ENCODE measurements at places on chromosomes 4 and X. TPM values are rescaled to one million over a fixed set of nuclear protein-coding genes. Genes with fewer than 3 reads are reported as not detected.

Gene PDZD4
- total RNA-seq, result 0.28 TPM

Gene AKAP14
- not detected for total RNA-seq

Gene GPRASP2
- 10.2 TPM for total RNA-seq

Gene TCEAL2
- not detected for total RNA-seq

Gene HS3ST1
- total RNA-seq, result 0.28 TPM

Gene CT45A3
- not detected for total RNA-seq

Gene CDKL2
- 0.08 TPM for total RNA-seq

Gene DUSP21
- not detected for total RNA-seq

Gene ATP8A1
- total RNA-seq, result 10.7 TPM

Gene CT45A1
- total RNA-seq, result not detected

Gene SUPT20HL2
- total RNA-seq, result not detected

Gene AADAT
- 13.6 TPM for total RNA-seq

All from liver (tissue), 10 donors.